Right renal pelvis (tissue), 4 donors: ENCODE measurements at places on chromosomes 2 and 18.

DNA sequence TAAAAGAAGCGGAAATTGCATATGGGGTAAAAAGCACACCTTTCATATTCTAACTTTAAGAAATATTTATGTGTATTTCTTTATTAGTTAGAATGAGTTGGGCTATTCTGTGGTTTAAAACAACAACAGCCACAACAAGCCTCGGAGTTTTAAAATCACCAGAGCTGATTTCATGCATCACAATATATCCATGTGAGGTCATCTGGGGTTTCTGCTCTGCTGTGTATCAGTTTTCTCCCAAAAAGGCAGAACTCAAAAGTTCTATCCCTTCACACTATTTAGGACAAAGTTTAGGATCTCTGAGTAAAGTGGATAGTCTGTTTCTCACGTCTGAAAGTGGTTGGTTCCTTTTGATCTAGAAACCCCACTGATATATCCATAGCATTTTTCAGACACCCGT lies 601.5 kb upstream of the GCFC2 start:
- DNase-seq, result no peak

GRCh38 chr18:57768537-57769326 lies 34.4 kb downstream of the ATP8B1 start:
- no peak for DNase-seq

DNA sequence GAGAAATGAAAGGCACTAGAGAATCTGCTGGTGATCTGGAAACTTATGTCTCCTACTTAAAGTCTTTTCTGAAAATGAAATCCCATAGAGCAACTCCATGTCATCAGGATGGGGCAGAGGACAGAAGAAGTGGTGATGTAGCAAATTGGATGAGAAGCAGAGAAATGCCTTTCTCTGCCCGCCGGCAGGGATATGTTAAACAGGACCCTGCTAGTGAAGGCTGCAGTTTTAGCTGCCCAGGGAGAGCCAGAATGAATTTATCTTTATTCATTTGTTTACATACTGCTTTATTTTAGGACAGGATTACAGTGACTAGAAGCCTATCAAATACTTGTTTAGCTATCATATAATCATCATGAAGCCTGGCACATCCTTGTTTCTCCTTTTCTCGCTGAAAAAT lies 247.0 kb downstream of the DOK6 start:
- DNase-seq, result no peak

DNA sequence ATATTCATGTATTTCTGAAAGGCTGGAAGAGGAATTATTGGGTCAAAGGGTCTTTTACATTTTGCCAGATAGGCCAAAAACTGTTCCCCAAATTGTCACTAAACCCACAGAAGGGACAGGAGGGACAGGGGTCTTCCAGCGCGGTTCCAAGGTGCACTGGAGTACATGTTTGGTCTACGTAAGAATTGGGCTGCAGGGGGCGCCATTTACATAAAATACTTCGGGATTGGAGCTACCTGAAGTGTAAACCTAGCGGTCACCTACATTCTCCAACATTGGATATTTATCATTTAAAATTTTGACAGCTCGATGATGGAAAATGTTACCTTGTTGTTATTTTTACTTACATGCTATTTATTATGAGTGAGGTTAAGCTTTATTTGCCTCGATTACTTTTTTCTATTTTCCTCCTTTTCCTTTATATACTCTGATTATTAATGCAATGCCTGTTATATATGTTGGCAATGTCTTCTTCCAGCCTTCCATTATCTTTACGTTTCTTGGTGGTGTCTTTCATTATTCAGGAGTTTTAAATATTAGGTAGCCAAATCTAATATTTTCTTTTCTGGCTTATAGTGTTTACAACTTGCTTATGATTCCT lies 43.0 kb upstream of the RAB6C start:
- no peak for DNase-seq

GRCh38 chr2:33766175-33766574 lies 167.1 kb upstream of the FAM98A start:
- DNase-seq, result no peak

GRCh38 chr2:113966832-113967231 lies 76.9 kb downstream of the ACTR3 start:
- DNase-seq, result no peak

DNA sequence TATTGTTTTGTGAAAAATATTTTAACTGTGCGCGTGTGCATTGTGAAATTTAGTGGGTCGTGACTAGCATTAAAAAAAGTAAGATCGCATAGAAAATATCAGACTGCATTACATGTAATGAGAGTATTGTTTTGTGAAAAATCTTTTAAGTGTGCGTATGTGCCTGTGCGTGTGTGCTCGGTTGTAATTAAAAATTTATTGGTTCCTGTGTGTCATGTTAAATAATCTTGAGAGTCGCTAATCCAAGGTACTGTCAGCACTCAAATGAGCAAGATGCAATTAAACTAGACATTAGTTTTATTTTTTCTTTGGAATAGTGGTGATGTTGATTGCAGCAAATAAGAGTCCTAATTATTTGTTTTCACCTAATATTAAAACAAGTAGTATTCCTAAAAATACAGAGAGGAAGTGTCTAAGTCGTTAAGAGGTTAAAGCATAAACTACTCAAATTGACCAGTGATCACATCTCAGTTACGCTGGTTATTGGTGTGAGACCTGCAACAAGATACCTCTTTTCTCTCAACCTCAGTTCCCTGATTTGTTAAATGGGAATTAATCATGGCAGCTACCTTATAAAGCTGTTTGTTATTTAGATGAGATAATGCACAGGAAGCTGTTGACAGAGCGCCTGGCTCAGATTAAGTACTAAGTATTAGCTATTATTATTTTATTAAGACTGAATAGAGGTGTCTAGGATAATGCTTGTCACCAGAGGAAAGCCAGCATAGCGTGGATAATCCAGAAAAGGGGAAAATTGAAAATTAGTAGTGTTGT lies 1.9 kb downstream of the ZDBF2 start:
- no peak for DNase-seq

- no peak for DNase-seq
Observed at GRCh38 chr18:48994044-48994651, 43.4 kb upstream of the SMAD7 start.

- DNase-seq, result no peak
Observed at GRCh38 chr18:70132999-70133398, 72.5 kb downstream of the RTTN start.

GRCh38 chr2:28544405-28544921 lies 48.6 kb downstream of the PLB1 start:
- DNase-seq, result no peak

DNA sequence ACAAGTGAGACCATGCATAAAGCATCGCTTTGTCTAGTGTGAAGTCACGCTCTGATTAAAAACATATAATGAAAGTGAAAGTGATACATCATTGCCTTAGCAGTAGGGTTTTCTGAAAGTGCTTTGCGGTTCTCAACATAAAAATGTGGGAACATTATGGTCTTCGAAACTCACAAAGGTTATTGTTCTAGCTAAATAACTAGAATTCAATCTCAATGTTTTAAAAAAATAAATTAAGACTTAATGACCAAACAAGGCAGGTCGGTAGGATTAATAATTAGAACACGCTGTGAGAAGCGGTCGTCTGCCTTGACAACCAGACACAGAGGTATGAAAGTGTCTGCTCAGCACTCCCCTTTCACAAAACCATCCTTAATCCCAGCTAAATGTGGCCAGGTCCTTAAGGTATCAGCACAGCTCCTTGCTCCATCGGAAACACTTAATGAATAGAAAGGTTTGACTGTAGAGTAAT lies 42.2 kb downstream of the KLHL14 start:
- peak; percentile 22 for DNase-seq

DNA sequence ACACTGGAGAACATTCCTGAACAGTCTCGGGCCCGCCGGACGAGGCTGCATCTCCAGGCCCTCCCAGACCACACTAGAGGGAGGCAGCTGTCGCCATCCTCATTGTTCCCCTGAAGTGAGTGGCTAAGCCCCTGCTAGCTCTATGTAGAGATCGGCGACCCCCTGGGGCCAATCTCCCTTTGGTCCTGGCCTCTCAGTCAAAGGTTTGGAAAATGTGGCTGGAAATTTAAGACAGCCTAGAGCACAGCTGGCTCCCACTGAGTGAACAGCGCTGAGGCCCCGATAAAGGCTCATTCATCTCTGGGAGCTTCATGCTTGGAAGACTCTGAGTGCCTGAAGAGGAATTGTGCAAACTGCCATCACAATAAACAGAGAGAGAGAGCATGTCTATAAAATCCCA lies 360.3 kb downstream of the CLIP4 start:
- DNase-seq, result no peak

DNA sequence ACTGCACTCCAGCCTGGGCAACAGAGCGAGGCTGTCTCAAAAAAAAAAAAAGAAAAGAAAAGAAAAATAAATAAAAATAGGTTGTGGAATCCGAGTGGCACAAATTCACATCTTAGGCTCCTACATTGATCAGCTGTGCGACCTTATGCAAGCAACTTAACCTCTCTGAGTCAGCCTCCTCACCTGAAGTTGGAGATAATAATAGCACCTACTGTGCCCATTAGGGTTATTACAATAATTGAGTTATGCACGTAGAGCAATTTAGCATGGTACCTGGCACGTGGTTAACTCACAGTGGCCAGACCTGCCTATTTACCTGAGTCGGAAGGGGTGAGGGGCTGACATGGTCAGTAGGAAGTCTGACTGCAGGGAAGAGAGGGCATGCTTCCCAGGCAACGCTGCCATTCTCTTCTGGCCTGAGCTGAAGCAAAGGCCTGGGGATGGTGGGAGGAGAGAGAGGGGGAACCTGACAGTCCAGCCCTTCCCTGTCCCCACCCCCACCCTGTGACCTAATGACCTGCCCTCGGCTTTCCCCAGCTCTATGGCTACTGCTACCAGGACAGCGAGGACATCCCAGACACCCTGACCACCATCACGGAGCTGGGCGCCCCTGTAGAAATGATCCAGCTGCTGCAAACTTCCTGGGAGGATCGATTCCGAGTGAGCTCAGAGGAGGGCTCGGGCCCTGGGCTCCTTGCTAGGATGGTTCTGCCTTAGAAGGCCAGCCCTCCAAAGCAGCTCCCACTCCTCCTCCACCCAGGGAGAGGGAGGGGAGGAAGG lies 5.1 kb downstream of the PKDCC start:
- DNase-seq, result no peak

DNA sequence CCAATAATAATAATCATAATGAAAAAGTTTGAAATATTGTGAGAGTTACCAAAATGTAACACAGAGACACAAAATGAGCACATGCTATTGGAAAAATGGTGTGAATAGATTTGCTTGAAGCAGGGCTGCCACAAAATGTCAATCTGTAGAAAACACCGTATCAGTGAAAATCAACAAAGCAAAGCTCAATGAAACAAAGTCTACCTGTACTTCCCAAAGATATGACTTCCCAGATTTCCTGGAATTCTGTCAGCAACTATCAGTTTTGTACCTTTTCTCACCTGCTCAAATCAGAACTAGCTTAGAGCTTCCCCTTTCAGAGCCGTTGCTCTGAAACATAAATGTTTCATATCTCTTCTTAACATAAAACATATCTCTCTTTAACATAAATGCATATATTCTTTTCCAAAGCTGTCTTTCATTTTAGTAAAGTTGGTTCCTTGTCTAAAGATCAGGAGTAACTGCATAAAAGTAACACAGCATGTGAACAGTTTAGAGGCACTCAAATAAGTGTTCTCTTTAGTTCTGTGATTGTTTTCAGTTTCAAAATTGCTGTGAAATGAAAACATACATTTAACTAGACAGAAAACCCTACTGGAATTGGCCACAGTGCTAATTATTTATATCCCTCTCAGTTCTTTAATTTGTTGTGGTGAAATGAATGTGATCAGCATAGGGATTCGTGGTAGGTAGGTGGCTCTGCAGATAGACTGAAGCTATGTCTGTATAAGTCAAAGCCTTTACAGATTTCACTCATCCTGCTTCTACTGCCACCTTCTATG lies 262.5 kb downstream of the KCNJ3 start:
- DNase-seq, result no peak

DNA sequence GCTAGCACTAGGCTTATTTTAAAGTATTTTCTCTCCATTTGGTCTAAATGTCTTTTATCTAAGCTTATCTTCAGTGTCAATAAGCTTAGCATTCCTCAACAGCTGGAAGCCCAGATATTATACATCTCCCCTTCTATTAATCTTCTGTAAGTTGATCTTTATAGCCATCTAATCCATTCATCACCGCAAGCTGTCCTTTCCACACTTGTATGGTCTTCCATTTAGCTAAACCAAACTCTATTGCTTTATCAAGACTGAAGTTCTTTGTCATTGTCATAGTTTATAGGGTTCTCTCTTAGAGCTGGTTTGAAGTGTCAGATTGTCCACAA lies 101.3 kb upstream of the GPR45 start:
- no peak for DNase-seq

DNA sequence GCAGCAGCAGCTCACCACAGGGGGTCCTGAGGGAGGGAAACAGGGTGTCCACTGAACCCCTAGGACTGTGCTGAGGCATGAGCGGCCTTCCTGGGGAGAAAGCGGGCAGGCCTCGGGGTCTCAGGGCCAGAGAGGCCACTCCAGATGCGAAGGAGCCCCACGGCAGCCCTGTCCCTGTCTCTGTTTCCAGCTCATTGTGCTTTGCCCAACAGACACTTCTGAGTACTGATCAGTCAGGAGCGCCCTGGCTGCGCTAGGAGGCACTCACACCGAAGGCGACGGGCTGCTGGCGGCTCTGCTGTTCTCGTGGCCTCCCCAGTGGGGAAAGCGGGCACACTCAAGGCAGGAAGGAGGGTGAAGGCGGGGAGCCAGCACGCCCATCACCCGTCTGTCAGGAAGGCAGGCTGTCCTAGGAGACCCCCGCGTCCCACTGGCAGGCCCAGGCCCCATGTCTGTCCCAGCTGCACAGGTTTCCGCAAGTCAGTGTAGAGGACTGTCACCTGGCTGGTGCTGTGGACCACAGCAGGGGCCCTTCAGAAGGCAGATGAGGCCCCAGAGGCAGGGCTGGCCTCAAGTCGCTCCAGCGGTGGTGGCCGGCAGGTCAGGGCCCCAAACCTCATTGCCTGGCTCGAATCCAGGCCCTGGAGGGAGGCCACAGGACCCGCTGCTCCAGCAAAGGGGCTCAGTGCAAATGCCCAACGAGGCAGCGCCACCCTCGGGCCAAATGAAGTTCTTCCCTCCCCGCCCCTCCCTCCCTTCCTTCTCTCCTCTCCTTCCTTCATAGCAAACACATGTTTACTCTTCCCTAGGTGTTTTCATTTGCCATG lies 6.8 kb downstream of the ESPNL start:
- DNase-seq, result no peak

DNA sequence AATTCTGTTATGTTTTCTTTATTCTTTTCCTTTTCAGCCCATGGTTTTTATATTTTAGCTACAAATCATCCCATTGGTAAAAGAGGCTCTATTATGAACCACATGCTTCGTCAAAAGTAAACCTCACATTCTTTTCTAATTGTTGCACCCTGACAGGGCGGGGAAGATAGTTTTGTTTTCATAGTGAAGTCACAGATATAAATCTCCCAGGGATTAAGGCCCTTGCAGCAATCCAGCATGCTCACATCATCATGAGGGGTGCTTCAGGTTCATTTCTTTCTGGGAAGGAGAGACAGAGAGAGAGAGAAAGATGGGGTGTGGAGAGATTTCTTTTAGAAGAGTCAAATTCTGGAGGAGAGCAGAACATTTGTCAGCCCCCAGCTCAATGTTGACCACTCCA lies 124.5 kb upstream of the CDC42EP3 start:
- no peak for DNase-seq

DNA sequence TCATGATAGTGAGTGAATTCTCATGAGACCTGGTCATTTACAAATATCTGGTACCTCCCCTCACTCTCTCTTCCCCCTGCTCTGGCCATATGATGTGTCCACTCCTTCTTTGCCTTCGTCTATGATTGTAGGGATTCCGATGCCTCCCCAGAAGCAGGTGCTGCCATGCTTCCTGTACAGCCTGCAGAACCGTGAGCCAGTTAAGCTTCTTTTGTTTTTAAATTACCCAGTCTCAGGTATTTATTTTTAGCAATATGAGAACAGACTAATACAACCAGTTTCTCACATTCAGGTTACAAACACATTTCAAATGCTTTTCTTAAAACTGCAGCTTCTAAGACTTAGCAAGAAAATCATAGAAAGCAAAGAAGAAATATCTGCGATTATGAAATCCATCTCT lies 321.2 kb upstream of the CDH7 start:
- no peak for DNase-seq
